ENCODE measurements at places on chromosomes 1 and 21.
A peak's percentile ranks its signal among the peaks of the same experiment; 100 is the strongest.

GRCh38 chr1:173861731-173862145 lies 6.1 kb downstream of the GAS5 start:
- DNase-seq, result no peak

DNA sequence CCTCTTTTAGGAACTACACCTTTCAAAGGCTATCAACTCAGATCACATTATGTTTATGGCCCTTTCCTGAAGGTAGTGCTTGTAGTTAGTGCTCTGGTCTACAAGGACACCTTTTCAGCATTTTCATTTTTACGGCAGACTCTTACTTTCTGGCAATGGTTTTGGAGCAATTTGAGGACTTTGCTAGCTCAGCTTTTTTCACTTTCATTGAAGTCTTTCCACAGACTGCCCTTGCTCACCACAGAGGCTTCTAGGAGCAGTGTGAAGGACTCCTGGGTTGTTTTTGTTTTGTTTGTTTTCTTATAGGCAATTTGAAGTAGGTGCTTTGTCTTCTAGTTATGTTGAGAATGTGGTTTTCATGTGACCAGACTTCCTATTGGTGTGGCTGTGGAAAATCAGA lies 43.1 kb downstream of the CD55 start:
- no peak for DNase-seq

DNA sequence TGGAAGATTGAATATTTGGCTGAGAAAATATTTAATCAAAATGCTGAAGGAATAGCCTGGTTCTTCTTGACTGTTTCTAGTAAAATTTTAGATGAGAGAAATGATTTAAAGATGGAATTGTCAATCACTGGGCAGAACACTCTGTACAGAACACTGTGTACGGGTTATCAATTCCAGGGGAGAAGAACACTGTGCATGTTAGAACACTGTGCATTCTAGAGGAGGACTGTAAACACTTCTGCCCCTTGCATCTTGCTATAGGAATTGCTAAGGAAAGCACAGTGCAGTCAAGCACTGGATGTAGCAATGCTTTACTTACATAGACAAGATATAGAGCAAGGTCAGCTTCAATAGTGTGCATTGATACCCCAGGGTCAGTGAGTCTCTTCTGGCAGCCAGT lies 98.7 kb downstream of the RWDD3 start:
- no peak for DNase-seq

DNA sequence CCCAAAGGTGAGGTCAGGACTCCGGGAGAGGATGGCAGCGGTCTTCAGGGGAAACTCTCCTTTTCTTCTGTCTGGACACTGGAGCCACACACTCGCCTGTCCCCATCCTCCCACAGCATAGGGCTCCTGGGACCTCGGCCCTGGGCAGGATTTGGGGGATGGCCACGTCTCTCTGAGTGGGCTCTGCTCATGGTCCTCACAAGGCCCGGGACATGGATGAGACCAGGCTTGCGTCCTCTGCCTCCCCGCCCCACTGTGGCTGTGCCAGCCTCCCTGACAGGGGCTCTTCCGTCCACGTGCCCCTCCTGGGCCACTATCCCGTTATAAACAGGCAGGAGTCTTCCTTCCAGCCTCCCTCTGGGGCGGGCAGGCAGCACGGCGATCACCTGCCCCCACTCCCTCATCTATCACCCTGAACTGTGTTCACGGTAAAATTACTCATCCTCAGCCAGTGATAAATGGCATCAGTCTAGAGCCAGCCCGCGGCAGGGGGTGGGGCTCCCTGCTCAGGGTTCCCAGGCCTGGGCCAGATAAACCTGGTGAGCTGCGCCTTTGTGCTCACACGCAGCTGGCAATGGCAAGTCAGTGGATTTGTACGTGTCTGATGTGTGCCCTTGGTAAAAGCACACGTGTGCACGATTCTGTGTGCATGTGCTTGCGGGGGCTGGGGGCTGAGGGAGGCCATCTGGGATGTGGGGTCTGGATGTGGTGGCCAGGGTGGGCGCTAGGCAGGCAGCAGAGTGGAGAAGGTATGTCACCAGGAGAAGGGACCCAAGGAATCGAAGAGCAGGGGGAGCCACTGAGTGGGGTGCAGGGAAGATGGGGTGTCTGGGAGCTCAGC lies 12.6 kb upstream of the SAMD11 start:
- peak; percentile 88 for DNase-seq

GRCh38 chr1:174995121-174995520 lies 4.6 kb upstream of the CACYBP start:
- DNase-seq, result no peak

GRCh38 chr1:91501971-91502671 lies 1.5 kb downstream of the CDC7 start:
- DNase-seq, result no peak

DNA sequence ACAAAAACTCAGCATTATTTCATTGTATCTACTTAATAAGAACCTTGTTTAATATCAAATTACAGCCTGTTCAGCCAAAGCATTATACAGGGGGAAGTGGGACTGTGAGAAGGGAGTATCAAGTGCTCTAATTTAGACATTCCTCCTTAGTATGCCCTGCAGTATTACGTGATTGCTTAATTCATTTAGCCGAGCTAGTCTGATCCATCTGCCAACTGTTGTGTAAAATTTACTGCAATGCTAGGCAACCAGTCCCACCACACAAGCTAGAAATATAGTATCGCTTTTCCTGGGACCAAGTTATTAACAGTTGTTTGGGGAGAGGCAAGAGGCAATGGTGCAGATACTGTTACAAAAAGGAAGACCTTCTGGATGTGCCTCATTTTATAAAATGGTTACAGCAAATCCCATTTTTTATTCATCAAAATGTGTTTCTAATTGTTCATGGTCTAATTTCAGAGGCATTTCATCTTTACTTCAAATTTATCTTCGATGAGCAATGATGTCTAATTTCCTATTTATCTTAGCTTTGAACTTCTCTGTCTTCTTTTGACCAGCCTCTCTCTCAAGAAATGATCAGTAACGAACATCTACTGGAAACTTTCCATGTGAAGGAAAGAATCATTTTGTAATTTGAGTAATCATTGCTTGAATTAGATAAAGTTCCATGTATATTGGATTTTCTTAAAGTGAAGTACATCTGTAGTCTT lies 283.3 kb downstream of the DUSP10 start:
- peak; percentile 79 for DNase-seq

DNA sequence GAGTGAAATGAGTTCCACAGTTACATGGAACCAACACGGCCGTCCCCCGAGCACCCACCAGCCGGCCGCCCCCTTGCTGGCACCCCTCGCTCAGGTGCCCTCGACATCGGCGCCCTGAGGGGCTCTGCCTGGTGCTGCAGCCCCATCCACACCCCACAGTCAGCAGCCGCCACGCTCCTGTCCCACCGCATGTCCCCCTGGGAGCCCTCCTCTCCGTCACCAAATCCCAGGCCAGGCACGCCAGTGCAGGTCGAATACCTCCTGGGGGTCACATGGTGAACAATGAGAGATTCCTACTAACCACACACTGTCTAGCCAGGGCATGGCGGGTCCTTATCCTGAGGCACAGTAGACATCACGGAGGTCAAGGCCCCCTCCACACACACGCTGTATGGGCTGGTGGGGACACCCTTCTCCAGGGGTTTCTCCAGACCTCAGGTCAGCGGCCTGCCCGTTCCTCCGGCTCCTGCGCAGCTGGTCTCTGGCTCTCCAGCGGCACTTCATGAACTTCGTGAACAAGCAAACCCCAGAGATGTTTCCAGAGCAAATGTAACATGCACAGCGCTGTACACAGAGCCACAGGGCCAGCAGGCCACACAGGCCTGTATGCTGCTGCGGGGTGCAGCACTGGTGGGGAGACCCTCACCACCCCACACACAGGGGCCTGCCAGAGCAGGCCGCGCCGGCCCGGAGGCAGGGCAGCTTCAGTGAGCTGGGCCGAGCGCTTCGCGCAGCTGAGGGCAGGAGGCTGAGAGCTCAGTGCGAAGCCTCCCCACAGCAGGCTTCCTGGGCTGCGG lies 21.8 kb downstream of the POFUT2 start:
- DNase-seq, result peak; percentile 52

DNA sequence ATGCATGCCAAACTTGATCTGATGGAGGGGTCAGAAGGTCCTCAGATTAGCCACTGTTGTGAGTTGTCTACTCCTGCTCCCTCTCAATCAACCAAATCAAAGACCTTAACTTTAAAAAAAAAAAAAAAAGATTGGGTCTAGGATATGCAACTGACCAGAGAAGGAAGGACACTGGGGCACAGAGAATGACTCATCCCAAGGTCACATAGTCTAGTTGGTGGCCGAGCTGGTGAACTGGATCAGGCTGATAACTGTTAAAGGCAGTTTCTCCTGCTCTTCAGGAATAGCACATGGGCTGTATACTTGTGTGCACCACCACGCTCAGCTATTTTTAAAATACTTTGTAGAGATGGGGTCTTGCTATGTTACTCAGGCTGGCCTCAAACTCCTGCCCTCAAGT lies 14.8 kb upstream of the S100A7 start:
- no peak for DNase-seq

- no peak for DNase-seq
Observed at GRCh38 chr1:118366286-118366685, 181.3 kb upstream of the SPAG17 start.

DNA sequence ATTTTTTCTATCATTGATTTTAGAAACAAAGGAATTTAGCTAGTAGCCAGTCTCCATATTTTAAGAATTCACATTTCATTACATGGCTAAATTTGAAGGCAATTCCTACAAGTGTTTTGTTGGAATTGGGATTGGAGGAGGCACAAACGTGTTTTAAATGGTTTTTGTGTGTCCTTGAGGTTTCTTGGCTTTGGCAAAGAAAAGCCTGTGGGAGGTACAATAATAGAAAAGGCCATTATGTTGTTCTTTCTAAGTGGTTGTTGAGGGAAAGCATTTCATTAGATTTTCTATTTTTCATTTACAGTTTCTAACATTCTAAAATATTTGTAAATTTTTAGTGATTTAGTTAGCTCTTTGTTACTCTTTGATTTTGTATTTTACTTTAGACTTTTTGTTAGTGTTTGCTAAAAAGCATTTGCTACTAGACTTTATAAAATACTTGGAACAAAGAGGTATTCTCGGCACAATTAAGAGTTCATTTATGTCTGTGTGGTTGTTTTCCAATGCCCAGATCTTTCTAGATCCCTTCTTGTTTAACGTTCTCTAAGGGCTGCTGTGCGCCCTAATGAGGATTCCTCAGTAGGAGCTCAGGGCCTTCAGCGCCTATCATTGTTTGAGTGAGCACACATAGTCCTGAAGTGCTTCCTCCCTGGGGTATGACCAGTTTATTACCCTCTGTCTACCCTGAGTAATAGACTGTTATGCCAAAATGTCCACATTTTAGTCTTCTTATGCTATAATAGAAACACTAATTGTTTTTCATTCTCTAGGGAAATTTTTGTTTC lies 70.0 kb upstream of the KIAA1614 start:
- DNase-seq, result no peak

DNA sequence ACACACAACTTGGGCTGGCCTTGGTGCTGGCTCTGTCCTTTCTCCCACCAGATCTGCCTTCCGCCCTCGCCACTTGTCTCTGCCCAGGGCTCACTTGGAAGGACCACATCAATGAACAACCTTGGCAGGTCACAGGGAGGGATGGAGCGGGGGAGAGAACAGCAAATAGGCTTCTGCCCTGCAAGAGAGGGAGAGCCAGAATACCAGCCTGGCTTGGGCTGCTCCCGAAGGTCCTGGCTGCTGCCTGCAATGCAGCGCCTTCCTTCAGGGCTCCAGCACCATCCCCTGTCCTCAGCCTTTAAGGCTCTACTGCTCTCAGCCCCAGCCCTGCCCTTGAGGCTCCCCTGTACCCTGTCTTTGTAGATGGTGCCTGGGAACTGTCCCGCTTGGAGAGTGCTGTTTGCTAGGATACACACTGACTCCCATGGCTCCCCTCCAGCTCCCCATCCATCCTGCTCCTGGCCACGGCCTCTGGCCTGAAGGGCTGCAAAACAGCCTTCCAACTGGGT lies 43.8 kb downstream of the HIVEP3 start:
- no peak for DNase-seq

GRCh38 chr1:94411237-94411636 lies 7.0 kb upstream of the ABCD3 start:
- no peak for DNase-seq

DNA sequence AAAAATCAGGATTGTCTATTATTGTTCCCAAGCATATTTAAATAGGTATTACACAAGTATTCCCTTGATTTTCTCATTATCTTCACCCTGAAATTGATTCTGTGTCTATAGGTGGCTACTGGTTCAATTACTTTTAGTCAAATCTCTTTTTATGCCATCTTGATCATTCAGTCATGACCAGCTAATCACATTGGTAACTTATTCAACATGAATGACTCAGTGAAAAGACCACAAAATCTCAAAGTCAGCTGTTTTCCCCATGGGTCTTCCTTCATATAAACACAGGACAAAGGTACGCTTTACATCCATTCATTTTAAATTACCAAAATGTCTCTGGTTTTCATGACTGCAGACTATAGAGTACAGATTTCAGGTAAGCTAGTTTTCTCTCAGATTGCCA lies 23.7 kb upstream of the NRIP1 start:
- DNase-seq, result no peak

DNA sequence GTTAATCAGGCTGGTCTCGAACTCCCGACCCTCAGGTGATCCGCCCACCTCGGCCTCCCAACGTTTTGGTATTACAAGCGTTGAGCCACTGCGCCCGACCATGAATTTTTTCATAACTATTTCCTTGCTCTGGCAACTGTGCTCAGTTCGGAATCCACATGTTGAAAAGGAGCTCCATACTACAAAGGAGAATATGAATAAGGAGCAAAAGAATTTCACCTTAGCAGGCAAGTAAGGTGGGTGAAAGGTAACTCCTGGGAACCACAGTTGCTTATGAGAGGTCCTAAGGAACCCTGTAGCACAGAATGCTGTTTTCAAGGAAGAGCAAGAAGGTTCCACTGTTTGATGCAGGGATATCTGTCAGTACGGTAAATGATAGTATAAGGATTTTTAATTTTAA lies 29.9 kb upstream of the NADK start:
- DNase-seq, result no peak

DNA sequence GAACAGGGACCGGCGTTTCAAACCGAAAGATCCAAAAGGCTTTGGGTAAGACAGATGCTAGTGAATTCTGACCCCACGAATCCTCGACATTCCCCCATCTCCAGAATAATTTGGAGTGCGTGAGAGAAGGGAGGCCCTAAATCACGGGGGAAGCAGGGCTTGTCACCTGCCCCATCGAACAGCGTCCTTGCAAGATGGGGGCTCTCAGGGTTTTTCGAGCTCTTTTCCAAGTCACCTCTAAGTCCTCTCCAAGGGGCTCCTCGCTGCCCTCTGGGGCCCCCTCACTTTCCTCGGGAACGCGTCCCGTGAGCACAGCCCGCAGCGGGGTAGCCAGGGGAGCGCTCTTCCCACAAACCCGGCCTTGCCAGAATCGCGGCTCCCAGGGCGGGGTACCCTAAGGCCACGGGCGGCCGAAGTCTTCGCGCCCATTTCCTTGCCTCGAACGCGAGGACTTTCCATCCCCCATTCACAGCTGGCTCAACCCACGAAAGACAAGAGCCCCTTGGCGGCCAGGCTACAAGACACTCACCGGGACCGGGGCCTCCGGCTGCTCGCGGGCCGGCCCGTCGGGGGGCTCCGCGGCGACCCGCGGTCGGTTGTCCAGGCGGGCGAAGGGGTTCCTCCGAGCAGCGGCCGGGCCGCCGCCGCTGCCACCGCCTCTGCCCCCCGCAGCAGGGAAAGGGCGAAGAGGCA lies 546 bp downstream of the DONSON start:
- DNase-seq, result peak; percentile 76

All from kidney (tissue), 22 donors.